CMK (cell line): ENCODE measurements at places on chromosomes 2 and 18.

- DNase-seq = no peak
Measured at GRCh38 chr2:235149240-235149659, 197.4 kb downstream of the SH3BP4 start.

- no peak for DNase-seq
Measured at GRCh38 chr2:3420769-3421397, 41.4 kb downstream of the TRAPPC12 start.

GRCh38 chr2:105576050-105576439, 168.7 kb upstream of the NCK2 start:
- no peak for DNase-seq

DNA sequence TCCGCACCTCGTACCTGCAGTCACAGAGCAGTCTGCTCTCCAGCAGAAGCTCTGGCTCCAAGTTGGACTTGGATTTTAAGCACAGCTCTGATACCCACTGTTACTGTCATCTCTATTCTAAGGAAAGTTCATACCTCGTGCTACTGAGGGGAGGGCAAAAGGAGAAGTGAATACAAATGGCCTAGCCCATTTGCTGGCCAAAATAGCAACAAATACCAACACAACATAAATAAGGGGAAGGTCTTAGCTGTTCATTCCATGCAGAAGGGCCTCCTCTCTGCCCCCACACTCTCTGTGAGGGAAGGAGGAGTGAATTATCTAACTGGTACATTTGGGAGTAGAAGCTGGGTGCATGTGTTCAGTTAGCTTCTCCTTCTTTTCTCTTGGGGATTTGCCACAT, 739.4 kb upstream of the RAB6C start:
- DNase-seq = no peak

DNA sequence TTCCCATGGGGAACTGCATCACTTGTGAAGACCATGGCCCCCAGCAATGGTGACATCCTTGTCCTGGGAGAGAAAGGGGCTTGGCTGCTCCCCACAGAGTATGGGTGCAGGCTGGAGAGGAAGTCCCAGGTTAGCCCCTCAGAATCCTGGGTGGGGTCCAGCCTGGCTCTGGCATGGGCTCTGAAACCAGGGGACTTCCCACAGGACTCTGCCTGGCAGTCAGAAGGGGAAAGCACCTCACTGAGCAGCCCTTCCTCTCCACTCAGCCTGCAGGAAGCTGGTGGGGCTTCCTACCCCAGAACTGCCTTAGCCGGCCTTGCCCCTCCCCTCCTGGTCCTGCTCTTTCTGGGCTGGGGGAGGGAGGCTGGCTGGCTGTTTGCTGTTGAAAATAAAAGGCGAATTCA, 3.7 kb downstream of the NEURL3 start:
- DNase-seq = no peak

DNA sequence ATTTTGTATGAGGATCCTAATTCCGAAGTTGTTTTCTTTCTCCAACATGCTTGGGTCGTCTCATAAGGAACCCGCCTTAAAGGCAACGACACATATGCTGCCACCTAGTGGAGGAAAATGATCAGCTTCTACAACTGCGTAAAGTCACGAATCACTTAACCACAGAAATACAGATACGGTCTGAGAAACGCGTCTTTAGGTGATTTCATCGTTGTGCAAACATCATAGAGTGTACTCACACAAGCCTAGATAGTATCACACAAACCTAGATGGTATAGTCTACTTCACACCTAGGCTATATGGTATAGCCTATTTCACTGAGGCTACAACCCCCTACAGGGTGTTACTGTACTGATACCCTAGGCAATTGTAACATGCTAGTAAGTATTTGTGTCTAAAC, 13.1 kb downstream of the GNLY start:
- peak; percentile 85 for DNase-seq

DNA sequence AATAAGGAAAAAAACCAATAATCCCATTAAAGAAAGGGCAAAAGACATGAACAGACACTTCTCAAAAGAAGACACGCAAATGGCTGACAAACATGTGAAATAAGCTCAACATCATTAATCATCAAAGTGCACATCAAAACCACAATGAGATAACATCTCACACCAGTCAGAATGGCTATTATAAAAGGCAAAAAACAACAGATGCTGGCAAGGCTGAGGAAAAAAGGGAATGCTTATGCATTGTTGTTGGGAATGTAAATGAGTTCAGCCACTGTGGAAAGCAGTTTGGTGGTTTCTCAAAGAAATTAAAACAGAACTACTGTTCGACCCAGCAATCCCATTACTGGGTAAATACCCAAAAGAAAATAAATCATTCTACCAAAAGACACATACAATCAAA, 285.6 kb downstream of the NR4A2 start:
- DNase-seq = no peak

GRCh38 chr18:51391731-51392130, 194.2 kb upstream of the MEX3C start:
- no peak for DNase-seq

DNA sequence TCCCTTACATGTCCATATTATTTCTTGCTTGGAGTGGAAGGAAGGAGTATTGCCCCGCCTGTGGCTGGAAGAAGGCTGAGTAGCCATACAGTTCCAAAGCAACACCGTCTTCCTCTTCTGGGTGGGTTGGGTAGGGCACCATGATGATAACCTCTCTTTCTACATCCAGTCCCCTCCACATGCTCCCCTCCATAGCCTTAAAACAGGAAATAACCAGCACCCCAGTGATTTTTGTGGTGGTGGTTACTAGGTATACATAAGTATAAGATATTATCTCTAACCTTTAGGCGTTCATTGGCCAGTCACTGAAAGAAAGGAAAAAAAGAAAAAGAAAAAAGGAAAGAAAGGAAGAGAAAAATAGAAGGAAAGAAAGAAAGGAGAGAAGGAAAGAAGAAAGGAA, 63.1 kb downstream of the CXCR4 start:
- no peak for DNase-seq

DNA sequence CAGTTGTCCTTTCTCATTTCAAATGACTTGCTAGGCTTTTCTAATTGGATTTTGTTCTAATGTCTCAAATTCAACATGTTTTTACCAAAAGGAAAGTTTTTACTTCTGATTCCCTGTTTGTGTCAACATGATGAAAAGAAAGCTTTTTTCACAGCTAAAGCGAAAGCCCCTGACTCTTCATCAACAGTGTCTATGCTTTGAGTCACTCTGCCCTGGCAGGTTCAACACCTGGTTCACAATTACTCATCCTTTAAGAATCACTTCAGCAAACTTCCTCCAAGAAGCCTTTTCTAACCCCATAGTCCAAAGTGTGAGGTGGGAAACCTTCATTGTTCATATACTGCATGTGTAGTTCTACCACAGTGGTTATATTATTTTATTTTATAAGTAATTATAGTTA, 7.6 kb upstream of the DSG2 start:
- no peak for DNase-seq

DNA sequence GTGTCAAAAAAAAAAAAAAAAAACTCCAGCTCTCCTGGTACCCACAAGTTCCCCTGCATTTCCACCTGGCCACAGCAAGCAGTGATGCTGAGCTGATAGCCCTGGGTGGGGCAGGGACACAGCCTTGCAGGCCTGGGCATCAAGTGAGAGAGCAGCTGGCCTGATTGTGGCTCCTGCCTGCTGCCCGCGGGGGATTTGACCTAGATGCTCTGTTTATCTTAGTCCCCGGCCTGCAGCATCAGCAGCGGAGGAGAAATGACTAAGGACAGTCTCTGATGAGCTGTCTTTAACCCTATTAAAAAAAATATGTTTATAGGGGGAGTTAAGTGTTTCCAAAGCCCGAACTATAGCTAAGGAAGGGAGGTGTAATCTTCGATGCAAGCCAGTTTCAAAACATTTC, 102.6 kb downstream of the MTCL1 start:
- DNase-seq = no peak

DNA sequence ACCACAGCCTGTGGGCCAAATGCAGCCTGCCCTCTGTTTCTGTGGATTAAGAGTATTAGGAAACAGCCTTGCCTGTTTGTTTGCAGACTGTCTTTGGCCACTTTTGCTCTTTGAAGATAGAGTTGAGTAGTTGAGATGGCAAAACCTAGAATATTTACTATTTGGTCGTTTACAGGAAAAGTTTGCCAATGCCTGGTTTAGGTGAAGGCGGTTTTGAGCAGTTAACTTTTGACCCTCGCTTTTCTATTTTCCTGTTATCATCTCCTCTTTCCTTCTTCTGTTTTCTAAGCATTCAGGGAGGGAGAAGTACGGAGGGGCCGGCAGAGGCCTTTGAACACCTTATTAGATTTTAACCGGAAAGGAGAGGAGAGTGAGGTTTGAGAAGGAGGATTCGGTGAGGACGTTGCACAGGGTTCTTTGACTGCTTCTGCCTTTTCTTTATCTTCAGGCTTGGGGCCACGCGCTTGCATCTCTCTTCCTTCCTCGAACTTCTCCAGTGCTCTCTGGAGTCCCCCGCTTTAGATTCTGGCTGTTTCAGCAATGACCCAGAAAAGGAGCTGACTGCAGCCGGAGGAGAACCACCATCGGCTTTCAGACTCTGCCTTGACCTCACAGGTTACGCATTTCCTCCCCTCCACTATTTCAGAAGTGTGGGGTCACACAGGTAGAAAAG, 39.2 kb downstream of the IL1R2 start:
- DNase-seq = no peak

DNA sequence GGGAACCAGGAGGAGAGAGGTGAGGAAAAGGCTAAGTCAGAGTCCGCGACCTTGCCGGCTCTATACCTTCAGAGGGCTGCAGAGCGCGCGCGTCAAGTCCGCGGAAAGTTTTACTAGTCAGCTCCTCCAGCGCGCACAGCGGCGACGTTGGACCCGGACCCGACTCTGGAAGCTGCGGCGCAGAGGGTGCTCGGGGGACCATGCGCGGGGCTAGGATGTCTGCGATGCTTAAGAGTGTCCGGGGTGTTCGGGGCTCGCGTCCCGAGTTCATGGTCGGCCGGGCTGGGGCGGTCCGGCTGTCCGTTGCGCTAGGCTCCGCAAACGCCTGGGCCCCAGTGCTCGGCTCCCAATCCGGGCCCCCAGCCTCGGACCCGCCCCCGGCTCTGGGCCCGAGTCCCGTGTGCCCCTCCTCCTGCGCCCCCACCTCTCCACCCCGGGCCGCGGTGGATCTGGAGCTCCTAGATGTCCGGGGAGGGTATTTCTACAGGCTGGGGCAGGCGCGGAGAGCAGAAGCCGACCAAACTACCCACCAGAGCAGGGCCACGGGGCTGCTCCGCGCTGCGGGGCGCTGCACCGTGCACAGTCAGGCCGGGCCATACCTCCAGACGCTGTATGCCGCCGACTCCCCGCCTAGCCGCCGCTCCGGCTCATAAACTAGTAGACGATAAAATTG, at the start of gene LBX2:
Gene LBX2 (minus strand): TSS at position 337 of the 673 bp plus-strand sequence. CDS start 66 bp downstream, at position 271.
- DNase-seq = no peak

- DNase-seq = no peak
Measured at GRCh38 chr2:75113231-75113869, 86.0 kb downstream of the TACR1 start.

DNA sequence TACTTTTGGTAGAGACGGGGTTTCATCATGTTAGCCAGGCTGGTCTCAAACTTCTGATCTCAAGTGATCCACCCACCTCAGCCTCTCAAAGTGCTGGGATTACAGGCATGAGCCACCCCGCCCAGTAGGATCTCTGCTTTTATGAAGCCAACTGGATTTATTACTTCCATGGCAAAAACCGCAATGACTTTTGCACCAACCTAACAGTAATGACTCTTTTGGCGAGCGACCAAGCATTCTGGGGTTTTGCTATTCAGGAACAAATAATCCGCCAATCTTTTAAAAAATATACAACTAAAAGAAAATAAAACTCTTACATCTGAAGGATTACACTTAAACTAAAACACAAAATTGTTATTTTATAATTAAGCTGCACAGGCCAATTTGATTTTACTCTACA, 260.6 kb downstream of the ZEB2 start:
- no peak for DNase-seq

DNA sequence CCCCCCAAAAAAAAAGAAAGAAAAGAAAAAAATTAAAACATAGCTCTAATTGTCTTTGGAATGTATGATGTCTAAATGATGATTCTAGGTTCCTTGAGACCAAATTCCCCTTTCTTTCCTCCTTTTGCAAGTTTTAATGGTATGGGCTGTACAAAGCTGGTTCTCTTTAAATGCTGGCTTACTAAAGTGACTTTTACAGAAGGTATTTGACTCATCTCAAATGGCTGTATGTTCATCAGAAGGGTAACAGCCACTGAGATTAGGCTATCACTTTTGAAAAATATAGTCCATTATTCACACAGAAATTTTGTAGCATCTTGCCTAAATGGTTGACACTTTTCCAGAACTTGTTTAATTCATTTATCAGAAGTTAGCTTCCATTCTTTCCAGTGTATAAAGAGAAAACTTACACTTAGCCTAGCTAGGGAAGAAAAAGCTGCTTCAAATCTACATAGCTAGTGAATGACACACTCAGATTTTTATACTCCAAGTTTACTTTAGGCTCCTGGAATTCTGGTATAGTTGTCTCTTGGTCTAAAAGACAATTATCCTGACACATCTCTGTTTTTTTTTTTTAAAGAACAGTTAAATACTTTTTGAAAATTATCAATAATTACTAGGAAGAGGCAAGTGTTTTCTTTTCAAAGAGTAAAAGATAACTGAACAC, 622.6 kb downstream of the LRP1B start:
- DNase-seq = no peak

- no peak for DNase-seq
Measured at GRCh38 chr2:225763711-225764110, 364.2 kb downstream of the NYAP2 start.

GRCh38 chr2:14778015-14778414, 145.5 kb downstream of the LRATD1 start:
- DNase-seq = no peak

- no peak for DNase-seq
Measured at GRCh38 chr18:51668607-51669006, 471.1 kb upstream of the MEX3C start.
